ENCODE measurements at places on chromosomes 12 and 14. TPM values are rescaled to one million over a fixed set of nuclear protein-coding genes. Genes with fewer than 3 reads are reported as not detected.

Gene GYS2
- 0.22 TPM for total RNA-seq

- DNase-seq, result no peak
Observed at GRCh38 chr12:68490476-68490875, 120.2 kb upstream of the RAP1B start.

GRCh38 chr14:63852271-63852816 lies 460 bp upstream of the SYNE2 start:
- no peak for DNase-seq

GRCh38 chr14:95524706-95525512 lies 8.5 kb upstream of the SYNE3 start:
- DNase-seq, result no peak

Gene UBC
- 1,389 TPM for total RNA-seq

DNA sequence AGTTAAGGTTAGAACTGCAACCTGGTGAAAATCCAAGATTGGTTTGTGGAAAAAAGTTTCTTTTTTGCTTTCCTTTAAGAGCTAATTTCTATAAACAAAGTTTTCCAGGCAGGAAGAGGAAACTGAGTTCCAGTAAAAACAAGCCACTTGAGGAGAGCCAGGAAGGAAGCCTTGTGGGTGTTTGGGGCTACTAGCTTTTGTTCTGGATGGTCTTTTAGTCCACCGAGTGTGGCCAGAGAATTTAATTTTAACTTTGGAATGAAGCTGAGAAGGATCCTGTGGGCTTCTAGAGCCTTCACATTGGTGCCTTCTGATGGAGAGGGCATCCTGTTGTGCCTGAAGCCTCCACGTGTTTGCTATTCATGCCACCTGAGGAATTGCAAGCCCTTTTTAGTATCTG lies 327.9 kb downstream of the C12orf75 start:
- no peak for DNase-seq

DNA sequence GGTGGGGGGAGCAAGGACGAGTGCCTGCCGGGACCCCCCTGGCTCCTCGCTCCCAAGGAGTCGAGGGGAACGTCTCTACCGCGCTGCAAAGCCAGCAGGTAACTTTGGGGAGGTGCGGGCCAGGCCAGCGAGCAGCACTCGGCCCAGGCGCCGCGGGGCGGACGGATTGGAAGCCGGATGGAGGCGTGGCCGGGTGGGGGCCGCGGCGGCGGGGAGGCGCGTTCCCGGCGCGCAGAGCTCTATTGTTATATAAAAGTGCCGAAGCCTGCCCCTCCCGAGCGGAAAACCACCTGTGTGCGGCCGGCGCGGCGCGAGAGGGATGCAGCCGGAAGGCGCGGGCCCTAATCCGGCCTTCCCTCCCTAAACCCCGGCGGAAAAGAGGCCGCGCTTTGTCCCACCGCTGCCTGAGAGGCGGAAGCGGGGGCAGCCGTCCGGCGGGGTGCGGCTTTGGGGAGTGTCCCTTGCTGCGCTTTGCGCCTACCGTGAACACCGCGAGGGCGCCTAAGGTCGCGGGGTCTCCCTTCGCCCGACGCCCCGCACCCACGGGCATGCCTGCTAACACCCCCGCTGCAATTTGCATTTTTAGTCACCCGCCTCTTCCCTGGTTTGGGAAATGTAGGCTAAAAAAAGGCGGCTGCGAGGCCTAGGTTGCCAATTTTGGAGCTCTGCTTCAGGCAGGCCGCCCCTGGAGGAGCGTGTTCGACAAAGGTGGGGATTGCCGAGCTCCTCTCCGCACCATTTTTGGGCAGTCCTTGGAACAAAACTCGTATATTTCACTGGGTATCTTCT lies 1.7 kb upstream of the DUSP6 start:
- peak; percentile 82 for DNase-seq

- DNase-seq, result no peak
Observed at GRCh38 chr14:35509846-35510245, 24.1 kb upstream of the INSM2 start.

Gene PTCSC3
- total RNA-seq, result not detected

- no peak for DNase-seq
Observed at GRCh38 chr12:95130096-95130495, 56.7 kb upstream of the NR2C1 start.

- DNase-seq, result no peak
Observed at GRCh38 chr12:75591628-75592027, 80.2 kb upstream of the KRR1 start.

GRCh38 chr14:43204816-43205215 lies 1302.3 kb downstream of the FSCB start:
- no peak for DNase-seq

All from CD4-positive, alpha-beta T cell (primary cell).